NCI-H187 treated with DMSO at 0.1 percent for 48 hours (cell line): ENCODE measurements at places on chromosomes 3 and 15.

- DNase-seq, result peak; percentile 14
Observed at GRCh38 chr3:195895078-195895860, 13.1 kb downstream of the TNK2 start.

DNA sequence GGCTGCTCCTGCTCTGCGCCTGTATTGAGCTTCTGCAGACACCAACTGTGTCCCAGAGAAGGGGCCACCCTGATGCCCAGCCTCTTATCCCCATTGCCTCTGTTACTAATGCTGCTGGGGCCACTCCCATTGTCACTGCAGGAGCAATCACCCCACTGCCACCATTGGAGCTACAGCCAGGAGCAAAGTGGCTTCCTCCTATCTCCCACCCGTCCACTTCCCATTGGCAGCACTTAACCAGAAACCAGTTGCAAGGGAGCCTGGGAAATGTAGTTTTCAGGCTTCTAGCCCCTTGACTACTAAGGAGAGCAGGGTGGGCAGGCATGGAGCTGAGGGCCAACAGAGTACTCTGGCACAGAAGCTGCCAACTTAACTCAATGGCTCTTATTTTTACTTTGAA lies 55.9 kb upstream of the KLF13 start:
- DNase-seq, result no peak

- DNase-seq, result no peak
Observed at GRCh38 chr3:32278714-32279113, 40.2 kb downstream of the CMTM8 start.

DNA sequence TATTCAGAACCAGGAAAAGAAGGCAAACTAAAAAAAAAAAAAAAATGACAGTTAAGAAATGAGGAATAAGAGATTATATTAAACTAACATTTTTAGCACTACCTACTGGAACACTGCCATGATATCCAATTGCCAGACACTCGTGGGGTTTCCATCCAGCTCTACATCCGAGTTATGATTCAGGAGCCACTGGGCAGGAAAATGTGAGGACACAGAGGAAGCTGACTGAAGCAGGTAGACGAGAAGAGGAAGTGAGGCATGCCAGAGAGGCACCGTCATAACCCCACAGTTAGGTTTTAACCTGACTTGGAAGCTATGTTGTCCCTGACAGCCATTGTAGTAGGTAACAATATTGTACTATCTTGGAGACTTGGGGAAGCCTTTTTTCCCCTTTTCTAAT lies 495.0 kb downstream of the NLGN1 start:
- no peak for DNase-seq

GRCh38 chr3:104018541-104018940 lies 1348.2 kb upstream of the ALCAM start:
- no peak for DNase-seq

DNA sequence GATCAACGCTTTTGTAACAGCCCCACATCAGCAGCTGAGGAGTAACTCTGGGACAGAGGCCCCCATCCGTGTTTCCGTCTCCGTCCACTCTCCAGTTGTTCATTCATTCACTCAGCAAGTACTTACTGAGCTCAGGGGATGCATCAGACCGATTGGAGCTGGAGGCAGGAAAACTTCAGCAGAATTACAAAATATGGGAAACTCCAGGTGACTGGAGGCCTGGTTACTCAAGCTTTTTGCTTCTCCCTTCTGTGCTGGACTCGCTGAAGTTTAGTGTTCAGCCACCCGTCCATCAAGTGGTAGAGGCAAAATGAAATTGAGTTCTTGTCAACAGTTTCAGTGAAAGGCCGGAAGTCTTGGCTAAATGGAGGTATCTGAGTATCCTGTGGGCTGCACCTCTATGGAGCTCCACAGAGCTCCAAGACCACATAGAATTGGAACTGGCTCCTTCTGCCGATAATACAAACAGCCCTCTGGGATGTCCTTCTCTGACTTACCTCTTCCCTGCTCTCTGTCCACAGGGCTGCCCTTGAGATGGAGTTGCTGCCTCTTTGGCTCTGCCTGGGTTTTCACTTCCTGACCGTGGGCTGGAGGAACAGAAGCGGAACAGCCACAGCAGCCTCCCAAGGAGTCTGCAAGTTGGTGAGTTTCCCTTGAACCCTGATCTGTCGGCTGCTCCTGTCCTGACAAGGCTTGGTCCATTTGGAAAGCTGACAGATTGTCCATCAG lies 14.7 kb downstream of the NRROS start:
- DNase-seq, result no peak

DNA sequence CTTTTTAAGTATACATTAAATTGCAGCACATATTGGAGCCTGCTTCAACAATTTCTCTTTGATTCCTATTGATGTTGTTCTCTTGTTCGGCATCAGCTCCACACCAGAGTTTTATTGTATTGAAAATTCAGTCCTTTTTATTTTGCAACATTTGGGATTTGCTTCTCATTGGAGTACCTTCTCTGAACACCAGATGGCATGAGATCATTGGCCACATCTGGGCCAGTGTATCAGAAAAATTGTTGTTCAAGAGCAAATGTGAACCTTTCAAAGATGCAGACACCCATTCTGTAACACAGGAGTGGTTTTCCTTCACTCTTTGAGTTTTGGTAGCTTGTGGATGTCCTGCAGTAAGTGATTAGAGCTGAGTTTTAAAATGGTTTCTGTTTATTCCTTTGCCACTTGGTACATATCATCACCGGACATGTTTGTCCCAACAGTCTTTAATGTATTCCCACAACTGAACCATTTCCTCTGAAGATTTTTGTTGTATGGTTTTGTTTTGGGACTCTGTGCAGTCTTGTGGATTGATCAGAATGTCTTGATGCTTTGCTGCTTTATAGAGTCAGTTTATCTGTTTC lies 96.1 kb downstream of the MCTP2 start:
- no peak for DNase-seq

DNA sequence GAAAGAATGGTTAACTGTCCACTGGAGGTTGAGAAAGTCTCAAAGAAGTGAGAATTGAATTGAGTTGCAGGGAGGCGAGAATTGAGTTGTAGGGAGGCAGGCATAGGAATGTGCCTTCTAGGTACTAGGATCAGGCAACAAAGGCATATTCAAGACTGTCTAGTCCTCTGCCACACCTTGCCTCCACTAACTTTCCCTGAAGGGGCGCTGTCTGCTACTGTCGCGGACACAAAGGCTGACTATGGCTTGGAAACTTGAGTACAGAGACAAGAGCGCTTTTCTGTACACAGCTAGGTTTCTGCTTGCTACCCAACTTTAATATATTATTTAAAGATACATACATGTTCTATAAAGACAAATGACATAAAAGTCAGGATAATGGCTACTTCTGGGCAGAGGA lies 10.4 kb upstream of the FBXL22 start:
- DNase-seq, result no peak

GRCh38 chr3:42072831-42073301 lies 18.3 kb upstream of the TRAK1 start:
- DNase-seq, result no peak

DNA sequence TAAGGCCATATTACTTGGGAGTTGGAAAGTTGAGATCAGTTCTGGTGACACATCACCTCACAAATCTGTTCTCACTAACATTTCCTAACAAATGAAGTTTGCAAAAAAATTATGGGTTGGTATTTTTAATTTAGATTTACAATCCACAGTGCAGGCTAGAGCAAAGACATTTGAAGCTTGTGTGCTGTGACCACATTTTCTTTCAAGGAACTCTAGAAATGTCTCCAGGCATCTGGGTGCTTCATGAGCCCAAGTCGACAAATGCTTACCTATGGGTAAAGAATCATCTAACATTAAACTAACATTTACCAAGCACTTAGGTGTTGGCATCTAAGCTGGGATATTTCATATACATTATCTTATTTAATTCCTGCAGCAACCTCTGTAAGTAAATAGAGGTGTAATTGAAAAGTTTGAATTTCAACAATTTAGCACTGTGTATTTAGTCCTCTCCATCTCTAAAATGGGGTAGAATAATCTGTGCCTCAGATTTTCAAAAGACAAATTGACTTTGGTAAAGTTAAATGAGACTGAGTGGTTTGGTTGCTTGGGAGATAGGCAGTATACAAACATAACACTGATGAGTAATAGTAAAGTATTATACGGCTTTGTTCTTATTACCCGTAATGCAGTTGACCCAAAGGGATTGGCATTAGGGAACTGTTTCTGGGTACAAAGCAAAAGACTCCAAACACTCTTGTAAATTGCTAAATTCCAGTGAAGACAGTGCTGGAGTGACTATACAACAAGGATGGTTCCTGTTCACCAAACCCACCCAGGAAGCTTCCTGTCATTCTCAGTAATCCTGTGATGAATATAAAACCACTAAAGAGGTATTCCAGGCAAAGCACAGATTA lies 162.5 kb downstream of the TPRG1 start:
- DNase-seq, result no peak

GRCh38 chr3:160779040-160779439 lies 23.0 kb downstream of the PPM1L start:
- no peak for DNase-seq

GRCh38 chr3:118059096-118059495 lies 975.5 kb downstream of the IGSF11 start:
- DNase-seq, result no peak

DNA sequence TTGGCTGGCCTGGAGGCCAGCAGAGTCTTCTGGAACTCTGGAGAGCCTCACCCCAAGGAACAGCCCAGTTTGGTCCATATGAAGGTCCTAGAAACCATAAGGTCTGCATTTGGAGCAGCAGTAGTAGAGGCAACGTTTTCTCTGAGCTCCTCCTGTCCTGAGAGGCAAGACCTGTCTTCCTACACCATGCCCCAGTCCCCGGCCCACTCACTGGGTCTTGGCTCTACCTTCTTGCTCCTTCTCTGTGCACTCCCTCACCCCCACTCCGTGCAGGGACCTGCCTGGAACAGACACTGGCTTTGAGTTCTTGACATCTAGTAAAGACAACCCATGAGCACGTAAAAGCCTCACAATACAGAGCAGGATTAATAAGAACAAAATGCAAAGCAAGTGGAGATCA lies 76.6 kb downstream of the CHRD start:
- no peak for DNase-seq

GRCh38 chr3:188899881-188900280 lies 271.9 kb upstream of the TPRG1 start:
- DNase-seq, result no peak

DNA sequence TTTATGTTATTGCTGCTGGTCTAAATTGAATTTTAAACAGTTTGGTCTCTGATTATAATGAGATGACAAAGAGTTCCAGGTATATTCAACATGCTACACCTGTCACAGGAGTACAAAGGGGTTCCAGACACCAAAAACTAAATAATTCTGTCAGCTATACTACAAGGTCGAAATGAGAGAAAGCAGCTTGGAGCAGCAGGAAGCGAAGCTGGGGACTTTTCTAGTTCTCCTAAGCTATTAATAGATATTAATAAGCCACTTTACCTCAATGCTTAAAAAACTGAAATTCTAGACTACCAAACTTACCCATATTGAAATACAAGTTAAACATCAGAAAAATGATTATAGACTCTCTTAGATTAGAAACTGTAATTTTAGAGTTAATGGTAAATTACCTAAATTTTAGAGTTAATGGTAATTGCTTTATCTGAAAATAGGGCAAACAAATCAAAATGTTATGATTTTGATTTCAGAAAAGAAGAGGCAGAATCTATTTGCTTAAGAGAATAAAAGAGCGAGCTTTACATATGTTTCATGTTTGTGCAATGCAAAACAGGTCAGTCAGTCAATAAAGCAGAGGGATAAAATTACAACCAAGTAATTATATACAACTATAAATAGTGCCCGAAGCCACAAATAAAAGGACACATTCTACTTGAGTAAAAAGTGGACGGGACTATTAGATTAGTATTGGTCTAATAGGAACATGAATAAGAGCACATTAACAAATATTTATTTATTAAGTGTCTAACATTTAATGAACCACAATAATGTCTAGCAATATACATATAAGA lies 16.8 kb downstream of the HSPBAP1 start:
- no peak for DNase-seq

- DNase-seq, result no peak
Observed at GRCh38 chr3:53881691-53882593, at the start of gene ACTR8. ACTR8 (minus strand) TSS chr3:53882152; CDS start chr3:53882101, 51 bp downstream.

DNA sequence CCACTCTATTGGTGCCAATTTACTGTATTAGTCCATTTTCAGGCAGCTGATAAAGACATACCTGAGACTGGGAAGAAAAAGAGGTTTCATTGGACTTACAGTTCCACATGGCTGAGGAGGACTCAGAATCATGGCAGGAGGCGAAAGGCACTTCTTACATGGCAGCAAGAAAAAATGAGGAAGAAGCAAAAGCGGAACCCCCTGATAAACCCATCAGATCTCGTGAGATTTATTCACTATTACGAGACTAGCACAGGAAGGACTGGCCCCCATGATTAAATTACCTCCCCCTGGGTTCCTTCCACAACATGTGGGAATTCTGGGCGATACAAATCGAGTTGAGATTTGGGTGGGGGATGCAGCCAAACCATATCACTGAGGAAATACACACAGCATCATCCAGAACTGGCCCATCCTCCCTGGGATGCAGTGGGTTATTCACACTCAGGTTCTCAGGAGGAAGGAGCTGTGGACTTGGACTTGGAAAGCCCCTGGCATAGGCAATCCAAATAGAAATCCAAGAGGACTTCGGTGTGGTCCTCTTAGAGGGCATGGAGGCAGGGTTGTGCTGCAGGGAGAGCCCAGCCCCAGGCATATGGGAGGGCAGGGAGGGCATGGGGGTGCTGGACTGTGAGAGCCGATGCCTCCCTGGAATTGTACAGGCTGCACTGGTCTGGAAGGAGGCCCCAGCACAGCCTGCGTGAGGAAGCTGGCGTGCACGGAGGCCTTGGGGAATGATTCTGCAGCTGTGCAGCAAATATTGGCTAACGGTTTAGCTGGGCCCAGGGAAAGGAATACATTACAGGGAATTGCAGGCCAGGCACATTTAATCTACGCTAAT lies 62.9 kb downstream of the EFCAB12 start:
- no peak for DNase-seq

DNA sequence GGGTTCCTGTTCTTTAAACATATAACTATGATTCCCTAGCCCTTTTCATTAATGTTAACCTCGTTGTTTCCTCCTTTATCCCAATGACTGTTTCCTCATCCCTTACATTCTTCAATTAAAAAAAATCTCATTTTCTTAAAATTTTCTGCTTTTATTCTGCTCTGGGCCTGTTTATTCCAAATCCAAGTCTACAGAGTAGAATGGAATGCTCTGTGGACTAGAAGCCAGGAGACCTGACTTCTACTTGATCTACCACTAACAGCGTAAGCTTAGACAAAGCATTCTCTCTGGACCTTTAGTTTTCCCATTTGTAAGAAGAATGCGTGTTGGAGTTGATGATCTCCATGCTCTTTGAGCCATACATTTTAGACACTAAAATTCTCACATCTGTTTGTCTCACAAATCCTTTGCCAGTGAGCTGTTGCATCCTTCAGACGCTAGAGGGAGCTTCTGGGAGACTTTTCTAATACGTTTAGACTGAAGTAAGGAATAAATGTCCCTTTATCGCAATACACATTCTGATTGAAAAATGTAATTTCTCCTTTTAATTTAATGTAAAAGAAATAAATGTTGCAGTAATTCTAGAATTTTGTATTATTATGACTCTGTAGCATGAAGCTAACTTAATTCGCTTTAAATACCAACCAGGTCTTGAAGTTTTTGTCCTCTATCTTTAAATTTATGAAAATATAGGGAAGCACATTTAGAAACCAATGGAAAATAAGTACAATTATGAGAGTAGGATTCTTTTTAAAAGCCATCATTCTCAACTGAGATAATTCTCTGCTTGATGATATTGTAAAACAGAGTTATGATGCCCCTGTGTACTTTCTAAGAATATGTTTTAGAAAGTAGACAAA lies 21.7 kb upstream of the GMNC start:
- DNase-seq, result no peak
